Thoracic aorta (tissue), 2 donors: ENCODE measurements at places on chromosomes 16 and 17. TPM values are rescaled to one million over a fixed set of nuclear protein-coding genes. Genes with fewer than 3 reads are reported as not detected.

RBL2 gene
- total RNA-seq, result 127 TPM

DNA sequence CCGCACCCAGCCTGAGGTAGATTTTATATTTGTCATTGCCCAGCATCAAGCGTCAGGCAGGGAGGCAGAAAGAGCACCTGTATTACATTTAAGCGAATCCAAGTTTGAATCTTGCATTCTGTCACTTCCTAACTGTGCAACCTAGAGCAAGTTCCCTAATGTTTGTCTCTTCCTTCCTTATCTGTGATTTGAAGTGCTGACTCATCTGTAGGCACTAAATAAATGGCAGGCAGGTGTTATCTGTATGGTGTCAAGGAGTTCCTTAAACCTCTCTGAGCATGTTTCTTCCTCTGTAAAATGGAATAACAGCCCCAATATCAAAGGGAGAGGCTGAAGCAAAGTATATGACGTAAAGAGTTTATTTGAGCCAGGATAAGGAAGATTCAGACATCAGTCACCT, 24.3 kb downstream of the GP2 start:
- H3K4me1 ChIP-seq, result no peaks in the 10 kb centered on the region
- H3K27me3 ChIP-seq, result no peaks in the 10 kb centered on the region
- DNase-seq, result no peak
- no peaks in the 10 kb centered on the region for H3K36me3 ChIP-seq
- no peak overlapping the region for H3K27ac ChIP-seq
- H3K4me3 ChIP-seq, result no peak overlapping the region

DNA sequence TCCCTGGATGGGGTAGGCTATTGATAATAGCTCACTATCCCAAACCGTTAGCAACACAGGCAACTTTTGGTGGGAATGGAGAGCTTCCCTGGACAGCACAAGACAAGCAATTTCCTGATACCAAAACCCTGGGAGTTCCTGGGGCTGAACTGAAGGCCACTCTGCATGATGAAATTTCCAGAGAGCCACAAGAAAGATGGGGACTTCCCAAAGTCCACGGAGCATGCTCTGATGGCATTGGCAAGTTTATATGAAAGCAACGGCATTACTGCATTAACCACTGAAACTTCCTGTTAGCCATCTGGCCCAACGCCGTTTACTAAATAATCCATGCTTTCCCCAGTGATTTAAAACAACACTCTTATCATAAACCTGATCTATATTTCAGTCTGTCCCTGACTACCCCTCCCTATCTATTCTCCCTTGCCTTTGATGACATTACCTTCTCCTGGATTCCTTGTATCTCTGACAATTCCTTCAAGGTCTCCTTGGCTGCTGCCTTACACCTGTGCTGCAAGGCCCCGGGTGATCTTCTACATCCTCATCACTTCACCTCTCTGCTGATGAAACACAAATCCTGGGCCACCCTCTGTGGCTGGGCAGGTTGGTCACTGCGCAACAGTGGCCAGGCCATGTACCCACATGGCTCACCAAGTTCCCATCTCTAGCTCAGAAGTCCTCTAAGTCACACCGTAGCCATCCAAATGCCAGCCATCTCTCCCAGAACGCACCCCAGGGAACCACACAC, 108.5 kb upstream of the RCVRN start:
- H3K4me3 ChIP-seq, result no peak overlapping the region
- no peaks in the 10 kb centered on the region for H3K4me1 ChIP-seq
- DNase-seq, result no peak
- no peaks in the 10 kb centered on the region for H3K36me3 ChIP-seq
- H3K27ac ChIP-seq, result no peak overlapping the region
- H3K27me3 ChIP-seq, result no peaks in the 10 kb centered on the region

GRCh38 chr16:30119428-30119827, 3.6 kb downstream of the MAPK3 start:
- no peak for DNase-seq
- peaks cover 7% of the 10 kb centered on the region for H3K4me1 ChIP-seq
- no peak overlapping the region for H3K27ac ChIP-seq
- peaks cover 45% of the 10 kb centered on the region for H3K36me3 ChIP-seq
- H3K4me3 ChIP-seq, result no peak overlapping the region

GRCh38 chr17:66776999-66777688, 57.8 kb upstream of the CACNG5 start:
- H3K27me3 ChIP-seq, result no peaks in the 10 kb centered on the region
- H3K36me3 ChIP-seq, result no peaks in the 10 kb centered on the region
- no peaks in the 10 kb centered on the region for H3K4me1 ChIP-seq
- no peak overlapping the region for H3K4me3 ChIP-seq
- DNase-seq, result no peak

GRCh38 chr17:77825621-77826020, 132.9 kb upstream of the TNRC6C start:
- no peak for DNase-seq
- H3K27me3 ChIP-seq, result no peaks in the 10 kb centered on the region
- no peak overlapping the region for H3K27ac ChIP-seq

DNA sequence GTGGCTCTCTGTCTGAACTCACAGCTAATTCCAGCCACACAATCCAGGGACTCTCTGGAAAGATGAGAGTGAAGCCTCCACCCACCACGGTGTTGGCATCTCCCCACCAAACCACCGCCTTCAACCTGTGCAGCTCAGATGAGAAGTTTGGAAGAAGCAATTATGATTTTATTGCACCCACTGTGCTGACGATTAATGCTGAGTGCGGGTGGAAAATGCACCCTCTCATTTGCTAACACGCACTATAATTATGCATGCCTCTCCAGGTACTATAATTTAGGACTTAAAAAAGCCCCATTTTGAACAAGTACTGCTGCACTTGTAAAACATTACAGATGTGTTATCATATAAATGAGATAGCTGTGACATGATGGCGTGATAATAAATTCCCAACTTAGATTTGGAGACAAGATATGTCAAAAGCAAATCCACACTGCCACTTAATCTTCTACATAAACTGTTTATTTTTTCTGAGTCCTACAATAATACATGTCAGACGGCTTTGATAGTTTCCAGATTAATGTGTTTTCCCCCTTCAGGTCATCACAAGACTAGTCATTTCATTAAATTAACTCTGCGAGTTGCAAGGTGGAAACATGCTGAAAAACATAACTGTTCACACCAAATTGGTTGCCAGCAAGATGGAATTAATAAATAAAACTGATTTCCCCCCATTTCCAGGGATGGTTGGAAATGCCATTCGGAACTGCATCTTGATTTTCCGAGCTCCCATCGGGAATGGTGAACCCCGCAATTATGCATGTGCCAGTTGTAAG, 466.5 kb upstream of the MAF start:
- no peaks in the 10 kb centered on the region for H3K36me3 ChIP-seq
- H3K27me3 ChIP-seq, result no peaks in the 10 kb centered on the region
- no peak overlapping the region for H3K4me3 ChIP-seq
- H3K27ac ChIP-seq, result no peak overlapping the region
